ENCODE measurements at places on chromosomes 2 and 18.

GRCh38 chr2:42927334-42928160 is 135.2 kb upstream of the HAAO start:
- no peak for DNase-seq

- DNase-seq: no peak
Measured at GRCh38 chr2:222998459-222998858, 53.5 kb upstream of the KCNE4 start.

DNA sequence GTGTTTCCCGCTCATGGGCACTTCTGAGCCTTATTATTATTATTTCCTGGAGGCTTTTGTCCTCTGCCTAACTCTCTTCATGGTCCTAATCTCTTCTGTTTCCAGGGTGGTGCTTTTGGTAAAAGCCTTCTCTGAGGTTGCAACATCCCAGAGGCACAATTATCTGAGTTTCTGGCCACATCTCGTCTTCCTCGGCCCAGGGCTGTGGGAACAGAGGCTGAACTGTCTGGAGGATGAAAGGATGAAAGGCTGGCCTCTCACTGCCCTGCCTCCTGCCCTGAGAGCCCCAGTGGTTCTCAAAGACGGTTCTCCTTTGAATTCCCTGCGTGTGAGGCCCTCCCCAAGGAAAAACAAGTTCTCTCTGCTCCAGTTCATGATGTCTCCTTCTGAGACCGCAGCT is 13.8 kb downstream of the GYPC start:
- DNase-seq: no peak

DNA sequence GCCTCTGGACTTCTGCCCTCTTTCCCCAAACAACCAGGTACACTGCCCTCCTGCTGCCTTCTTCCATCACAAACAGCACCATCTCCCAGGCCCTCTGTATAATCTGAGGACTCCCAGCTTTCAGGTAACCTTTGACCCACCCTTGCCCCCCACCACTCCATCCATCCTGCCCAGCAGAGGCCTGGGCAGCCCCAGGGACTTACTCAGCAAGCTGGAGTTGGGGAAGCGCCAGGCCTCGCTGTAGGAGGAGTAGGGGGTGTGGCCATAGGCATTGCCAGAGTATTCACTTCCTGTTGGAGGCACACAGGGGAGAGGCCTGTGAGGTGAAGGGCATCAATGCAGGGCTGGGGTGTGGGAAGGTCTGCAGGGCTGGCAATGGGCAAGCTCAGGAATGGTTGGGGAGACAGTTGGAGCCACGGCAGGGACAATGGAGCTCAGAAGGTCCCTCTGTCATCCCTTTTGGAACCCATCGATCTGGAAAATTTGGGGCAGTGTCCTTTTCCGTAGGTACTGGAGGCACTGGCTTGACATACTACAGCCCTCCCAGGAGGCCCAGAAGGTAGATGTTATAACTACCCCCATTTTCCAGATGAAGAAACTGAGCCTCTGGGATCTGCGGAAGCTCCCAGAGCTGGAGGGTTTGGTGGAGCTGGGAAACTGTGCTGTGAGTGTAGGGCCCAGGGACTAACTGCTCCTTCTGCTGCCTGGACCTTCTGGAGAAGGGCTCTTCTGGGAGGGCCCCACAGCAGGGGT is 46.3 kb downstream of the PSD4 start:
- no peak for DNase-seq

- DNase-seq: no peak
Measured at GRCh38 chr2:194054313-194054712, 1602.7 kb upstream of the SLC39A10 start.

DNA sequence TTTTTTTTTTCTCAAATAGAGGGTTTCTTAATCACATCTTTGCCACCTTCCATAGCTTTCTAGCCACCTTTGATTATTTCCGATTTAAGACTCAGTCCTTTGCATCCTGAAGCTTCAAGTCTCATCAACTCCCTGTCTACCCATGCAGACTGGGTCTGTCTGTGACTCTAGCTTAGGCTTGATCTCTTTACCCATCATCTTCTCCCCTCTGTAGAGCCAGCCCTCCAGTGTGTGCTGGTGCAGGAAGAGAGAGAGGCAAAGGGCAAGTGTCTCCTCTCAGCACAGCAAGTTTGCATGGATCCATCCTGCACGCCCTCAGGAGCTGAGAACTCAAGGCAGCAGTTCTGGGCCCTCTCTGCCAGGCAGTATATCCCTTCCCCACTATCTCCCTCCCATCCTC is 70.4 kb downstream of the HNRNPLL start:
- DNase-seq: no peak

- no peak for DNase-seq
Measured at GRCh38 chr18:59783138-59783537, 85.9 kb upstream of the CCBE1 start.

DNA sequence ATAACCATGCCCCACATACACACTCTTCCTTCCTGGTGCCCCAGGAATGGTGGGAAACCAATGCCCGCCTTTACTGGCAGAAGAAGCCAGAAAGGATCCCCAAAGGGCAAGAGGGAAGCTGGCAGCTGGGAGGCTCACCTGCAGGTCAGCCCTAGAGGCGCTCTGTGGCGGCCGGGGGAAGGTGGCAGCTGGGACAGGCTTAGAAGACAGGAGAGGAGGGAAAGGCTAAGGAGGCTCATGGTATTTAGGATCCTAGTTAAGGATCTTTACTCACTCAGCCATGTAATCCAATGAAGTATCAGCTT is 23.8 kb downstream of the ADRA2B start:
- no peak for DNase-seq

GRCh38 chr2:205640716-205641115 is 41.6 kb upstream of the NRP2 start:
- DNase-seq: no peak

- no peak for DNase-seq
Measured at GRCh38 chr2:45172760-45173392, 163.6 kb upstream of the SIX2 start.

DNA sequence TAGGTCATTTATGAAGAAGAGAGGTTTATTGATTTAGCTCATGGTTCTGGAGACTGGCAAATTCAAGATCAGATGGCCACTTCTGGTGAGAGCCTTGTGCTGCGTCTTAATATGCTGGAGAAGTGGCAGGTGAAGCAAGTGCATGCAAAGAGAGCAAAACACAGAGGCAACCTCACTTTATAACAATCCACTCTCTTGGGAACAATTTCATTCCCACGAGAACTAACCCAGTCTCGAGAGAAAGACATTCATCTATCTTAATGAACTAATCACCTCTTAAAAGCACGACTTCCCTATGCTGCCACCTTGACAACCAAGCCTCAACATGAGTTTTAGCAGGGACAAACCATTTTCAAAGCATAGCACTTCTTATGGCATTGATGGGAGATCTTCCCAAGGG is 186.5 kb upstream of the RASGRP3 start:
- DNase-seq: no peak
